ENCODE measurements at places on chromosomes 13 and 19.

GRCh38 chr13:103287659-103288058 lies 221.4 kb upstream of the SLC10A2 start:
- DNase-seq: no peak

GRCh38 chr13:54004026-54004699 lies 975.5 kb downstream of the OLFM4 start:
- DNase-seq: no peak

DNA sequence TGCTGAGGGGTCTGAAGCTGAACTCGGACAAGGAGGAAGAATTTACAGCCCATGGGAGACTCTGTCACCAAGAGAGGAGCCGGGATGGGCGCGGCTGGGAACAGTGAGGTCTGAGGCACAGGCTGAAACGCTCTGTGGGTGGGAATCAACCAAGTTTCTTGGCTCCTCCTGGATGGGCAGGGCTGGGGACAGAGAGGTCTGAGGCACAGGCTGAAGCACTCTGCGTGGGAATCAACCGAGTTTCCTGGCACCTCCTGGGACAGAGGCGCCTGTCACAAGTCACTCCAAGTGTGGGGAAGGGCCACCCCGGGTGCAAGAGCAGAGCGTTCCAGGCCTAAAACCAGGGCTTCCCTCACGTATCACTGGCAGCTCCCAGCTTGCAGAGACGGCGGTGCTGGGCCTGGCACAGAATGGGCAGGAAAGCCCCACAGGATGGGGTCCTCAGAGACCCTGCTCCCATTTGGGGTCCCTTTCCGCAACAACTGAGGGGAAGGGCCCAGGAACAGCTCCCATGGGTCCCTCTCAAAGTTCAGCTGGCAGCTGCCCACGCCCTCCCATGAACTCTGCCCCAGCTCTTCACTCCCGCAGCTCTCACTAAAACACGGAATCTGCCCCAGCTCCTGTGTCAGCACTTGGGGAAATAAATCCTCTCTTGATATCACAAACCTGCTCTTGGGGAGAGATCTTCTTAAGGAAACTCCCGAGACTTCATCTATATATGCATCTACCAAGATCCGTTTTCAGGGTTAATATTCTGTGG lies 18.5 kb downstream of the AP3D1 start:
- peak; percentile 60 for DNase-seq

DNA sequence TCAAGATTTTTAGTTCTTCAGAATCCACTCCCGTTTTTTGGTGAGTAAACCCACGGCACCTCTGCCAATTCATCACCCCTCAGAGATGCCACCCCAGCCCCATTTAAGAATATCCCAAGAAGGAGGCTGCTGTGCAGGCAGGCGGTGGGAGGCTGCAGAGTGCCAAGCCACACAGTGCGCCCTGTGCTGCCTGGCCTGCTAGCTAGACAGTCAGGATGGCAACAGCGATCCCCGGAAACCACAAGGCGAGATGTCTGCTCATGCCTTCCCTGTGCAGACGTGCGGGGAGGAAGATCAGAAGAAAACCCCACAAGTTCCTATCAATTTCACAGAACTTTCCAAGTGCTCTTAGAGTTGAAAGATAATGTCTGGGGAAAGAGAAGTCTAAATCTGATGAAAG lies 64.8 kb upstream of the GPR183 start:
- no peak for DNase-seq

GRCh38 chr19:50861496-50862286 lies 7.0 kb downstream of the KLK3 start:
- no peak for DNase-seq

DNA sequence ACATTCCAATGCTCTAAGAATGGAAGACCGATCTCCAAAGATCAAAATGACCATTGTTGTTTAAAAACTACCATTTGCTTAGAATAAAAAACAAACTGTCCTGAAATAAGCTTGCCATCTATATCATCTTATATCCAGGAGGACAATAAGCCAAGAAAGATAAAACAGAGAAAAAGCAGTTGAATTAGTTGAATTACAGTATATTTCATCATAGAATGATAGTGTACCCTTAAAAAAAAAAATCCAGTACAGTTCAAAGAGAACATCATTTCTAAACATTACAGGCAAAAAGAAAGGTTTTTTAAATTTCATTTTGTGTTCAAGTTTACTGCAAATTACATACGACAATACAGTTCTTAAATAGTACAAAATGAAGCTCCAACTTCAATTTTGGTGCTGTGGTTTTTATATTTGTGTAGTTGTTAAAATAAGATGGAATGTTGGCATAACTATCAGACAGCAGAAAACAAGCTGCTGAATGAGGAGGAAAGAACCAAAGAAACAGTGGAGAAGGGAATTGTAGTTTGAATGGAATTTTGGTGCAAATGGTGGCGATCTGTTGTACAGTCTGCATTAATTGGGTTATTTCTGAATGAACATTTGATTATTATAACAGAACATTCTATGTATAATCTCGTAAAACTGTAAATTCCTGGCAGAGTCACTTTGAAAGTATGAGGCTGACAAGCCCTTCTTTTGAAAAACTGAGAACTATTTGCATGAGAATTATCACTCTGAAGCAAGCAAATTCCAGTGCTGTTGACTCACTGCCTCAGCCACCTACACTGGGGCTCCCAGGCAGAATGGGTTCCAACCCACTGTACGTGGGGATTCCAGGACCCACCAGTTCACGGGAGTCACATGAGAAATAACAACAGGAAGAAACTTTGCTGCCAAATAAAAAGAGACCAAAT lies 37.7 kb downstream of the LHFPL6 start:
- DNase-seq: no peak

- DNase-seq: no peak
Measured at GRCh38 chr19:9523885-9524474, 14.5 kb downstream of the ZNF426 start.

- peak; percentile 93 for DNase-seq
Measured at GRCh38 chr19:44800461-44800860, 8.4 kb upstream of the BCAM start.

DNA sequence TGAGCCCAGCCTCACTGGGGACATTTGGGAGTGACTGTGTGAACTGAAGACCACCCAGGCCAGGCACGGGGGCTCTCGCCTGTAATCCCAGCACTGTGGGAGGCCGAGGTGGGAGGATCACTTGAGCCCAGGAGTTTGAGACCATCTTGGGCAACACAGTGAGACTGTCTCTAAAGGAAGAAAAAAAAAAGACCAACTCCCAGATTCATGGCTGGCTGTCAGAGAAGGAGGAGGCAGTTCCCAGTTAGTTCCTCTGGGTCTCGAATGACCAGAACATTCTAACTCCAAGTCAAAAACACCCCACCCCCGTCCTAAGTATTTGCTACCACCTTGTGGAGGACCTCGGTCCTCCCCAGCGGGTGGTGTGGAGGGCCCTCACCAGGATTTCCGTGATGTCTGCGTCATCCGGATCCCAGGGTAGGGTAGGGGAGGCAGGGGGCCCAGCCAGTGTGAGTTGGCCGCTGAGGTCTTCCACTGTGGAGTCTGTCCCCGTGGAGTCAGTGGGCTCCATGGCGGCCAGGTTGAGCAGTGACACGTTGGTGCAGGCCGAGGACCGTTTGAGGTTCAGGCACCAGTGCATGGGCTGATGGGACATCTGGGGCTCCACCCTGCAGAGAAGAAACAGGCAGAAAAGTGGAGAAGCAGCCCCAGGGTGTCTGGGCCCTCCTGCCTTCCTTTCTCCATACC lies 1.3 kb downstream of the TSKS start:
- DNase-seq: peak; percentile 52

GRCh38 chr13:64640002-64640401 lies 2590.1 kb downstream of the PCDH9 start:
- DNase-seq: no peak

GRCh38 chr13:112443995-112444311 lies 67.8 kb downstream of the SPACA7 start:
- DNase-seq: peak; percentile 72

- DNase-seq: no peak
Measured at GRCh38 chr19:644789-645188, 5.1 kb downstream of the FGF22 start.

DNA sequence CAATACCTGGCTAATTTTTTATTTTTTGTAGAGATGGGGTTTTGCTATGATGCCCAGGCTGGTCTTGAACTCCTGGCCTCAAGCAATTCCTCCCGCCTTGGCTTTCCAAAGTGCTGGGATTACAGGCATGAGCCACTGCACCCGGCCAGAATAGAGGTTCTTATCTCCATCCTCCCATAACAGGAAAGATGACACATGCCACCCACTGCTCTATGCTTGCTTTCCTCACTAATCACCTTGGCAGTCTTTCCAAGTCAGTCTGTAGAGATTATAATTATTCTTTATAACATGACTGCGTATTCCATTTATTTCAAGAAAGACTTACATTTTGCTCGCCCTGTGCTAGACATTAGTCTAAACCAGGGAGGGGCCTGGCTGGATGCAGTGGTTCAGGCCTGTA lies 6.7 kb downstream of the VAV1 start:
- DNase-seq: no peak

GRCh38 chr13:94112227-94112626 lies 367.3 kb downstream of the DCT start:
- DNase-seq: no peak

DNA sequence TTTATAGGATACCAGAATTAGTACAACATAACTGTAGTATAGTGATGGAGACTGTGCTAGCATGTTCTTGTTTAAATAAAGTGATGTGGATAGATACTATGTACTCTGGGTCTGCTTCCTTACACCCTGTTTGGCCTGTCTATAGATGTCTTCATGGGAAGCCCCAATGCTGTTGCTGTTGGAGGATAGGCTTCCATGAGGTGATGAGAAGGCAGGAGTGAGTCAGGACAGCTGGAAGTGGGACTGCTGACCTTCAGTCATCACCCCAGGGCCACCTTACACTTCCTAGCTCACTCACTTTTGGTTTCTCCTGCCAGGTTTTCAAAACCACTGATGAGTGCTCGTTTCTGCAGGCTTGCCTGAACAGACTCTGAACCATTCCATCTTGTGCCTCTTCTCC lies 4.2 kb downstream of the KCTD4 start:
- DNase-seq: no peak

- no peak for DNase-seq
Measured at GRCh38 chr13:52797176-52797575, 51.3 kb downstream of the PCDH8 start.

DNA sequence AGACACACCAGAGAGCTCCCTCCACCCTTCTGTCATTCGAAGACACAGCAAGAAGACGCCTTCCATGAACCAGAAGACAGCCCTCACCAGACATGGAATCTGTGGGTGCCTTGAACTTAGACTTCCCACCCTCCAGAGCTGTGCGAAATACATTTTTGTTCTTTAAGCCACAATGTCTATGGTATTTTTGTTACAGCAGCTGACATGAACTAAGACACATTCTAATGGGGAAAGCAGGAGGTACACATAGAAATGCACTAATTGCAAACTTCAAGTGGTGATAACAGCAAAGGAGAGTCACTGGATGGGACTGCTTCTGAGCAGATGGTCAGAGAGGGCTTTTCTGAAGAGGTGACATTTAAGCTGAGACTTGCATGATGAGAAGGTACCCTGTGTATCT lies 16.2 kb downstream of the OR7C2 start:
- DNase-seq: no peak

GRCh38 chr19:5037936-5038335 lies 69.0 kb downstream of the KDM4B start:
- no peak for DNase-seq

- no peak for DNase-seq
Measured at GRCh38 chr13:33205804-33206221, 79.7 kb downstream of the STARD13 start.

DNA sequence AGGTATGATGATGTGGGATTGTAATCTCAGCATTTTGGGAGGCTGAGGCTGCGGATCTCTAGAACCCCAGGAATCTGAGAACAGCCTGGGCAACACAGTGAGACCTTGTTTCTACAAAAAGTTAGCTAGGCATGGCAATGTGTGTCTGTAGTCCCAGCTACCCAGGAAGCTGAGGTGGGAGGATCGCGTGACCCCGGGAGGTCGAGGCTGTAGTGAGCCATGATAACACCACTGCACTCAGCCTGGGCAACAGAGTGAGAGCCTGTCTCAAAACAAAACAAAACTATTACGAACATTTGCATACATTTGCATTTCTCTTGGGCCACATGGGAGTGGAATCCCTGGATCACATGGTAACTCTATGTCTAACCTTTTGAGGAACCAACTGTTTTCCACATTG lies 1.6 kb downstream of the C19orf44 start:
- DNase-seq: no peak

- DNase-seq: peak; percentile 82
Measured at GRCh38 chr13:98507282-98507797, 69.6 kb downstream of the STK24 start.

DNA sequence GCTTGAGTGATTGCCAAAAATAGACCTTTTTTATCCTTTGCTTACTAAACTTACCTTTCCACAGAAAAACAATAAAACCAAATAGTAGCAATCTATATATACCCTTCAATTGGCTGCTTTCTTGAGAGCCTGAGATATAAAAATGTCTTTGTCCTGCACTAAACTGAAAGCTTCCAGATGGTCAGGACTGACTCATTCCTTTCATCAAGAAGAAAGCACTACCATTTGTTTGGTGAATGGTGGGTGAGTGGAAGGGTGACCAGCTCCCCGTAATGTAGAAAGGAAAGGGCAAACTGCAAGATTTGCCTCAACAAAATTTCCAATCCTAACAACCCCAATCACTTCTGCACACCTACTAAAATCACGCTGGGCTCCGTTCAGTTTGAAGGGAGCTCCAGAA lies 67.8 kb downstream of the SACS start:
- no peak for DNase-seq

DNA sequence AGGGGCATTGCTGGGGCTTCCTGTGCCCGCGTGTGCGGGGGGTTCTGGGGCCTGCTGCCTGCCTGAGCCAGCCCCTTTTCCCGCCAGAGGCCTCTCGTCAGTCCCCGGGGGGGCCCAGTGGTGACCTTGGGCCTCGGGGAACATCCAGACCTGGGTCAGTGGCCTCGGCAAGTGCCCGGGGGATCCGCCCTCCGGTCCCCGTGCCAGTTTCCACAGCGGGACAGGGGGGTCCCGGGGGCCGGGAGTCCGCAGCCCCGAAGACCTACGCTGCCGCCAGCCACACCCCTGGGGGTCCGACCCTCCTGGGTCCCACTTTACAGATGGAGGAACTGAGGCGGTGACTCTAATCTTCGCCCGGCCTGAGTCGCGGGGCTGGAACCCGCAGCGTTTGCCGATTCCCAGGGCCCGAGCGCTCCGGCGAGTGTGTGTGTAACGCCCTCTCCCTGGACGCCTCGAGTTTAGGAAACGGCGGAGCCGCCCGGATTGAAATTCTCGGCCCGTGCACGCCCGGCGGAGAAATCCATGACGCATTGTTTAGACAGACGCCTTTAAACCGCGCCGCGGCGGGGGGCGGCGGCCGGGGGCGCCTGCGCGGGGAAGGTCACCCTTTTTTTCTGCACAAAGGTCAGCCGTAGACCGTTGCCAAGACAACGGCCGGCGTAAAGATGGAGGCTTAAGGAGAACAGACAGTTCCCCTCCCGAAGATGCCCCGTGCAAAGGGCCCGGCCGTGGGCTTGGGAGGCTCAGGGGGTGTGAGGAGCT lies 39.3 kb downstream of the EFNA2 start:
- peak; percentile 68 for DNase-seq

Data from left ventricle myocardium superior (tissue), 1 donor.